ENCODE measurements at places on chromosomes 11 and 22.
A peak's percentile ranks its signal among the peaks of the same experiment; 100 is the strongest.

DNA sequence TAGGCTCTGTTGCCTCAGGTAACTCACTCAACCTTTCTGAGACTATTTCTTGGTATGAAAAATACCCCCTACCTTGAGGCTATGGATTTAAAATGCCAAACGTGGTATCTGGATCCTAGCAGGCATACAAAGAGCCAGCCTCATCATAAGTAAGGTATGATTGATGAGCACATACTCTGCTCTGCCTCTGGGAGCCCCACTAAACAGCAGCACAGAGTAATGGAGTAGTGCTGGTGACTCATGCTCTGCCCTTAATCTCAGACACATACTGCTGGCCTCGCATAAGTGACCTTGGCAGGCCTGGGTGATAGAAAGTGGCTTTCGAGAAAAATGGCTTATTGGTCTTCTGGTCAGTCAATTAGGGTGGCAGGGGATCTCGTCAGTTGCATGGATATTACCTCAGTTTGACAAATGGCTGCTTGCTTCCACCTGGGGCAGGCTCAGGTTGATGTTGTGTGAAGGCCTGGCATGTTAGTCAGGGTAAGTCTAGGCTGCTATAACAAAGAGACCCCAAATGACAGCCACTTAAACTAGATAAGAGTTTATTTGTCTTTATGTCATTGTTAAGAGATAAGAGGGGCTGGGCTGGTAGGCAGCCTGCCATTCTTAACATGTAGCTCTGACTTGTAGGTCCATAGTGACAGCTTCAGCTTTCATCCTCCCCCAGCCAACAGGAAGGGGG is 15.2 kb upstream of the SLC6A5 start:
- DNase-seq: no peak

DNA sequence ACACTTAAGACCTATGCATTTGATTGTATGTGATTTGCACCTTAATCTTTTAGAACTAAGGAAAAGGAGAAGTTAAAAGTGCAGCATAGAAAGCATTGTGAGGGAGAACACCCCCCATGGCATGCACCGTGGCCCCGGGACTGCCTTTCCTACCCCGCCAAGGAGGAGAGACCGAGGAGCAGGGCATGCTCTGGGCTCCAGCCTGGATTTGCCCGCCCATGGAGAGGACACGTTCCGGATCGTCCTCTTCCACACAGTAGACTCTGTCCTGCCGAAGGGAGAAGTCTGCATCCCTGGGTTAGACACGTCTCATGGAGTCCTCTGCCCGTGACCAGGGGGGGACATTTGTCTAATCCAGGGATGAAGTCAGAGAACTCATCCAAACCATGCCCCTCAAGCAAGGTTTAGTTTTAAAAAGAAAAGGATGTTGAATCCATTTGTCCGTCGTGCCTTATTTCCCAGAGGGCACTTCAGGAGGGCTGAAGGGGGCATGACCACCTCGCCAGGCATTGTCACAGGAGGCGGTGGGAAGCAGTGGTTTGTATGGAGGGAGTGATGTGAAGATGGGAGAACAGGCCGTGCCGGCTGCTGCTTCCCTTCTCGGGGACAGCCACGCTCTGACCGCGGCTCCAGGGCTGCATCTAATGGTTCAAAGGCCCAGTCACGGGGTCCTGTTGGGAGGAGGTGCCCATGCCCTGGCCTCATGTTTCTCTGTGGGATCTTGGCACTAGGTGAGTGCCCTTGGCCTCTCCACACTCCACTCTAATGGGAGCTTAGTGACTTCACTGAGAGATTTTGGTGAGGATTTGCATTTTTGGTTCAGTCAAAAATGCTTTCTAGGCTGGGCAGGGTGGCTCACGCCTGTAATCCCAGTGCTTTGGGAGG is 66.2 kb upstream of the GAL start:
- DNase-seq: no peak

GRCh38 chr11:111348147-111348546 is 30.9 kb downstream of the POU2AF1 start:
- DNase-seq: no peak

DNA sequence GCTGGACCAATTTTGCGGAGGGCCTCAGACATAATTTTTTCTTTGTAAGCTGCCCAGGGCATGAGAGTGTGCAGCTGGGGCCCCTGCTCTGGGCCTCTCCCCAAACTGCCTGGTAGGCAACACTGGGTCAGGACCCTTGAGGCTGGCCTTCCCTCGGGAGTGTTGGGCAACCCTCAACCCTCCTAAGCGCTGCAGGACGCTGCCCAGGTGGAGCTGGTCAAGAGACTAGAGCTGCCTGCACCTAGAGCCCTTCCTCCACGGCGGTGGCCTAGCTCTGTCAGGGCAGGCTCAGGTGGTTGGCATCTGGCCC is 505 bp upstream of the TMEM132A start:
- DNase-seq: no peak

DNA sequence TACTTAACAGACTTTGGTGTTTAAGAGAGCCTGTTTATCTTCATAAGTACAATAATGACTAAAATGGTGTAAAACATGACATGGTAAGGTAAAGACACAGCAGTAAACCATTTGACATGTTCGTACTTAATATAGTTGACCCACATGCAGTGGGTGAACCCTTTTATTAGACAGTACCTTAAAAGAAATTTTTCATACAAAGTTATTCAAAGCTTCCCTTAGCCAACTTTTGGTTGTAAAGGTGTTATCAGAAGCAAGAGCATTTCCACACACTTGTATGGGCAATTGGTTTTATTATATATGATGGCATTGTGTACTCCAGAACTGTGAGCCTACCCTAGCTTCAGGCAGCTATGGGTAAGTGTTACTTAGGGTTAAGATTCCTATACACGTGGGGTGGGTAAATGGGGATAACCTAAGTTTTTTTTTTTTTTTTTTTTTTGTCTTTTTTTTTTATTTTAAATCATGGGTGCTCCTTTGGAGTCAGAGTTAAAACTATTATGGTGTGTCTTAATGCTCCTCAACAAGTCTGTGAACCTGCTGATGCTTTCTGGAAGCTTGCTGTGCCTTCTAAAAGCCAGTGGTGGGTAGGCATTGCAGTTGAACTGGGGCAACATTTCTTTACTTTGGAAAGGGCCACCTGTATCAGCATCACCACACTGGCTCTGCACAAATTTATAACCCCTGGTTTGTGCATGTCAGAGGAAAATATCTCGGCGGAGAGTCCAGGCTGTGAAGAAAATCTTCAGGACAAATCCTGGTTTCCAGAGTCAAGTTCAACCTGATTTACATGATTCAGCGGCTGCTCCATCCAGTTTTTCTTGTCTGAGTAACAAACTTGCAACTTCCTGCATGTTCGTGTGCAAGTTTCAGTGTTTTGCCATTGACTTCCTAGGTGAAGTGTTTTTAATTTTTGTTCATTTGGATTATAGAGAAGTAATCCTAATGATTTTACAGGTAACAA is 3.3 kb downstream of the PCF11 start:
- no peak for DNase-seq

GRCh38 chr11:125388611-125389010 is 107.5 kb downstream of the FEZ1 start:
- no peak for DNase-seq

- DNase-seq: no peak
These were observed 54.8 kb upstream of the MN1 start for GRCh38 chr22:27856386-27856785.

GRCh38 chr11:103652013-103652412 is 384.4 kb upstream of the DDI1 start:
- DNase-seq: no peak

DNA sequence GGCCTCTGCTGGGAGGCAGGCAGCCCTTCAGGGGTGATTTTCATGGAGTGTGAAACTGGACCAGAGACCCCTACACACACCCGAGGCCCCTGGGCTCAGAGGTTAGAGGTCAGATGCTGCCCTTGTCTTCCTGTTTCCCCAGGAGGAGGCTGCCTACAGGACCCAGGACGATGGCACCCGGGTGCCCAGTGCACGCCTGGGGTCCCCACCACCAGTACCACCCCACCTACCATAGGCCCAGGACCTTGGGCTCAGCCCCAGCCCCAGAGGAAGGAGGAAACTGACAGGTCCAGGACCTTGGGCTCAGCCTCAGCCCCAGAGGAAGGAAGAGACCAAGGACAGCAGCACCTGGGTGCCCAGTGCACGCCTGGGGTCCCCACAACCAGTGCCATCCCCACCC is 79.2 kb downstream of the BRD1 start:
- DNase-seq: peak; percentile 1

DNA sequence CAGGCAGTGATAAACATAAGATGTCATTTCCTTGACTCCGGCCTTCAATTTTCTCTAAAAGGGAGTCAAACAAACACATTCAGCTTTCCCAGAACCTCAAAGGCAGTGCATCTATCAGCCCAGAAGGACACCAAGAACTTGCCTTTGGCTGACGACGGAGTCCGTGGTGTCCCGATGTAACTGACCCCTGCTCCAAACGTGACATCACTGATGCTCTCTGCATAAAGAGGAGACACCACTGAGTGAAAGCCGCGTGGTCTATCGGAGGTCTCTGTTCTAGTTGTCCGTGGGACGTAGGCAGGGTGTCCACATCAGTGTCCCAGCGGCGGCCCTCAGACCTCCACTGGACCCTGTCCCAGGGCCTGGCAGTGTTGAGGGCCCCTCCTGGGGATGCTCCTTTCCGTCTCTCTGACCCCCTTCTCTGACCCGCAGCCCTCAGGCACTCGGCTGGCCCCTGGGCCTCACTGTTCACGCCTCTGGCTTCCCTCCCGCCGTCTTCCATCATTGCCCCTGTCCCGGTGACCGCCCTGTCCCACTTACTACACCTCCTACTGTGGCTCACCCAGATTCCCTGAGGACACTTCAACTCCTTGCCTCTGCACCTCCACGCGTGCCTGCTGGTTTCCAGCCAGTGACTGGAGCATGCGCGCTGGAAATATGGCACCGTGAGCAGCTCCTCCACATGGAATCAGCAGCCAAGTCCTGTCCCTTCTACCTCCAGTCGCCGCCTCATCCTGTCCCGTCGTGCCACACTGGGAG is 70.4 kb downstream of the NCAPD3 start:
- DNase-seq: no peak

GRCh38 chr11:118690553-118691304 is 11.3 kb upstream of the TREH start:
- no peak for DNase-seq

GRCh38 chr11:104443387-104443786 is 279.4 kb upstream of the PDGFD start:
- no peak for DNase-seq

- DNase-seq: no peak
These were observed 1045.8 kb downstream of the BRD1 start for GRCh38 chr22:48781868-48782267.

GRCh38 chr11:80165744-80166143 is 724.9 kb upstream of the TENM4 start:
- no peak for DNase-seq

GRCh38 chr11:29435421-29435820 is 581.4 kb downstream of the KCNA4 start:
- no peak for DNase-seq

DNA sequence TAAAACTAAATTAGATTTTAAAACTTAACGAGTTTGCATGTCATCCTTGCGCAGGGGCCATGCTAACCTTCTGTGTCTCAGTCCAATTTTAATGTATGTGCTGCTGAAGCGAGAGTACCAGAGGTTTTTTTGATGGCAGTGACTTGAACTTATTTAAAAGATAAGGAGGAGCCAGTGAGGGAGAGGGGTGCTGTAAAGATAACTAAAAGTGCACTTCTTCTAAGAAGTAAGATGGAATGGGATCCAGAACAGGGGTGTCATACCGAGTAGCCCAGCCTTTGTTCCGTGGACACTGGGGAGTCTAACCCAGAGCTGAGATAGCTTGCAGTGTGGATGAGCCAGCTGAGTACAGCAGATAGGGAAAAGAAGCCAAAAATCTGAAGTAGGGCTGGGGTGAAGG is 10.6 kb downstream of the LIMK2 start:
- DNase-seq: no peak

GRCh38 chr11:81496601-81497000 is 1237.1 kb downstream of the FAM181B start:
- DNase-seq: no peak

DNA sequence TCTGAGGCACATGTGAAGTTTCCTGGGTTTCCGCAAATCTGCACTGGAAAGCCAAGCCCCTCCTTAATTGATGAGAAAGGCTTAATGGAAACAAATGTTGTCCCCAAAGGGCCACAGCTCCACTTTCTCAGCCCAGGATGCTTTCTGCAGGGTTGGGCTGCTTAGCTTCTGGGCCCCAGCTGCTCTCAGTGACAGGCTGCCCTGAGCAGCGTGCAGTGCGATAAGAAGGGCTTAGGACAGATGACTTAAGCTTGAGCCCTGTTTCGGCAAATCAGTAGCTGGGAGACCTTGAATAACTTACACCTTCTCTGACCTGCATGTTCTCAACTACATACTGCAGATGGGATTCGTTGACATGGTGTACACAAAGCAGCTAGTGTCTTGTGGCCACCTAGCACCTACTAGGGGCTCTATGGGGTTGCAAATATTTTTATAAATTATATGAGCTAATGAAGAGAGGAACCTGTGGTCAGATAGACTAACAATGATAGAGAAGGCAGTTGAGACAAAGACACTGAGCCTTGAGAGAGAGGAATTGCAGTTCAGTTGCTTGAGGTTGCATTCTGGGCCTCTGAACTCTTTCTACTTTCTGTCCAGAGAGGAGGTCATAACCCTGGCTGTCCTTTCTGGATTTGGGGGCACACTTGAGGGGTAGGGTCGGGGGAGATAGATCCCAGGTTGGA is 11.5 kb downstream of the STX3 start:
- no peak for DNase-seq

GRCh38 chr22:20279662-20280134 is 11.6 kb upstream of the RTN4R start:
- DNase-seq: no peak

GRCh38 chr11:7031471-7031871 is 11.2 kb downstream of the NLRP14 start:
- DNase-seq: no peak

GRCh38 chr11:128463371-128463829 is 124.0 kb downstream of the ETS1 start:
- no peak for DNase-seq

DNA sequence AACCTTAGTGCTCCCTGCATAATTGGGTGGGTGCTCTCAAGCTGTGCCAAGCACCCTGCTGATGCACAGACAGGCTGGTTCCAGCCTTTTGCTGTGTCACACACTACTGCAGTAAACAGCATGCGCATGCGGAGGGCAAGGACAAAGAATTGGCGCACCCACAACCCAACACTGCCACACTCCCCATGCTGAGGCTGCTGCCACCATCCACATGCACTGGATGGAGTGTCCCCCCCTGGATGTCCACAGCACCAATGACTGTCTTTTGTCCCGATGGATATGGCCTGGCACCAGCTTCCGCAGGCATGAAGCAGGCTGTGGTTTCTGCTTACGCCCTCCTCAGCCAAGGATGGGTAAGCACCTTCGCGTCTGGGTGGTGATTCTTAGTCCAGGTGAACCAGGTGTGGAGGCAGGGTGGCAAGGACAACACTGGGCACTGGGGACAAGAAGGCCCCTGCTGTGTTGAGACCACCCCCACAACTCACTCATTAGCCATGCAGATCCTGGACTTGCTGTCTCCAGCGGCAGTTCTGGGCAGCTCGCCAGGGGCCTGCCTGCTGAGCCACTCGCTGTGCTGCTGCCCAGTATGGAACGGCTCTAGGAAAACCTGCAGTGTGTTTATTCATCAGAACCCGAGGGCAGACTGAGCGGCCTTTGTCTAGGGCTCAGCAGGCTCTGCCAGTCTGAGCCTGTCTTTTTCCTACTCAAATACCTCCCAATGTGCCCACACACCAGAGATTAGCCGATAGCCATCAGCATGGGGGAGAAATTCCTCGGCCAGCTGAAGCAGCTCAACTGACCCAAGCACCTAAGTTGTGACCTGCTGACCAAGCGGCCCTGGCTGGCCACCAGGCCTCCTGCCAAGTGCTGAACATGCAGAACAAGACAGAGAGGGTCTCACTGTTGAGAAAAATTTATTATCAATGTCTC is 8.2 kb upstream of the NAP1L4 start:
- no peak for DNase-seq

- no peak for DNase-seq
These were observed 58.9 kb downstream of the PARVA start for GRCh38 chr11:12436266-12436665.

All from DND-41 (cell line).